Immature natural killer cell (primary cell): ENCODE measurements at places on chromosomes 3 and 15. TPM values are rescaled to one million over a fixed set of nuclear protein-coding genes. Genes with fewer than 3 reads are reported as not detected.
A peak's percentile ranks its signal among the peaks of the same experiment; 100 is the strongest.

- H3K4me1 ChIP-seq = no peaks in the 10 kb centered on the region
- peaks cover 8% of the 10 kb centered on the region for H3K27me3 ChIP-seq
- H3K27ac ChIP-seq = no peak overlapping the region
- DNase-seq = no peak
- H3K36me3 ChIP-seq = no peaks in the 10 kb centered on the region
- no peak overlapping the region for H3K4me3 ChIP-seq
Observed at GRCh38 chr3:170670504-170670903, 84.6 kb upstream of the SLC7A14 start.

GRCh38 chr3:11600501-11601282, 43.0 kb downstream of the VGLL4 start:
- no peak for DNase-seq
- no peak overlapping the region for H3K4me3 ChIP-seq
- H3K27ac ChIP-seq = peak overlapping the region; percentile 49
- peaks cover 4% of the 10 kb centered on the region for H3K36me3 ChIP-seq
- H3K4me1 ChIP-seq = peaks cover 54% of the 10 kb centered on the region
- H3K27me3 ChIP-seq = no peaks in the 10 kb centered on the region

- peaks cover 8% of the 10 kb centered on the region for H3K27me3 ChIP-seq
- DNase-seq = no peak
- no peak overlapping the region for H3K4me3 ChIP-seq
- no peak overlapping the region for H3K27ac ChIP-seq
- no peaks in the 10 kb centered on the region for H3K4me1 ChIP-seq
Observed at GRCh38 chr15:45715528-45715927, 80.7 kb downstream of the SQOR start.

DNA sequence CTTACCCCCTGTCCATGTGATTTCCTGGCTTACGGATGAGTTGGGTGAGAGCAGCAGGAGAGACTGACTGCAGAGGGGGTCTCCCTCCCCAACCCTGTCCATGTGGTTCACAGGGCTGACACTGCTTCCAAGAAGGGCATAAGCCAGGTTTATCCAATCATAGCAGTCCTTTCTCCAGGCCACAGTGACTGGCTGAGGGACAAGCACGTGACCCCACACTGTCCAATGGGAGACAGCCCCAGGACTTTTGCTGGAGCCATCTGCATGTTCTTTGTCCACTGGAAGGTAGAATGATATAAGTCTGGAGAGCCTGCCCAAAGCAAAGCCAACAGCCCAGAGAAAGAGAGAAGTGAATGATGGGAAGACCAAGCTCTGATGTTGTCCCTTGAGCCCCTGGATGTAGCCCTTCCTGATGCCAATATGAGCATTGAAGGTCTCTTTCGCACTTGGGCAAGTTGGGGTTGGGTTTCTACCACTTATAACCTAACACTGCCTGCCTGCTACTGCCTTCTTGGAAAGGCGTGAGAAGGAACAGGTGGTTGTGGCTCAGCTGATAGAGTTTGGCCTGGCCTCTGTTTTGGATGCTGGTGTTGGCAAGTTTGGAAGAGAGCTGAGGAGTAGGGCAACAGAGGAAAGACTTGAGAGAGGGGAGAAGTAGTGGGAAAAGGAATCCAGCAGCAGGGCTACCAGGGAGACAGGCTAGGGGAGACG, 41.3 kb upstream of the GRIP2 start:
- peaks cover 8% of the 10 kb centered on the region for H3K27me3 ChIP-seq
- H3K4me1 ChIP-seq = no peaks in the 10 kb centered on the region
- no peak for DNase-seq
- H3K4me3 ChIP-seq = no peak overlapping the region
- no peaks in the 10 kb centered on the region for H3K36me3 ChIP-seq

SLC28A2 gene
- not detected for polyA plus RNA-seq

ANKUB1 gene
- not detected for polyA plus RNA-seq
